Globus pallidus (tissue), 1 donor: ENCODE measurements at places on chromosomes 13 and 19.

DNA sequence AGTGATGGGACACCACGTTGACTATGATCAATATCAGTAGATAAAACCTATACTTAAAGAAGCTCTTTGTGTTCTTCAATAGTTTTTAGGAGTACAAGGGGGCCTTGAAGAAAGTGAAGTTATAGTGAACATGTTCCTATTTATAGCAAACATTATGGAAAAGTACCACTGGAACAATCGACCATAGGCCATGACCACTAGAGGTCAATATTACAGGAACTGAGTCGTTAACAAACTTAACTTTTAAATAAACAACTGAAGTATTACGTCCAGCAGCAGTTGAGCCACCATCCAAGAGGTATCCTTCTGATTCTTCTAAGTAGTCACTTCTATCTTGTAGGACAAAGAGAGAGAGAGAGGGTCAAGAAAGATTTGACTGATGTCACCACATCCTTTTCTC lies 391.0 kb upstream of the SLITRK5 start:
- DNase-seq: no peak

GRCh38 chr13:31611214-31611613 lies 128.1 kb upstream of the RXFP2 start:
- DNase-seq: no peak

GRCh38 chr13:43111559-43112400 lies 88.4 kb downstream of the DNAJC15 start:
- no peak for DNase-seq

GRCh38 chr19:49712397-49712859 lies 21.5 kb downstream of the CPT1C start:
- DNase-seq: no peak

DNA sequence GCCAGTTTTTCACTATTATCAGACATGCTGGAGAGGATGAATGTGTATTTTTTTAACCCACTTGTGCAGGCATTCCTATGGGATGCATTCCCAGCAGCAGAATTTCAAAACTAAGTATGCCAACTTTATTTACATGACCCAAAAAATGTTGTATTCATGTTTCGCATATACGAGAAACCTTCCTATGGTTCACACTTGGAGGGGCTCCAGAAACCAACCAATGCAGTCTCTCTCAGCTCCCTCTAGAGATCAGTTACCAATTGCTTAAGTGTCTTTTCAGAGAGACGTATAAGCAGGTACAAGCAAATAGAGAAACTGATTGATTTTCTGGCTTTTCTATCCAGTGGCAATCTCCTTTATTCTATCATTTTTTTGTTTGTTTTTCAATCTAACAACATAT lies 5.5 kb upstream of the PTOV1 start:
- no peak for DNase-seq

DNA sequence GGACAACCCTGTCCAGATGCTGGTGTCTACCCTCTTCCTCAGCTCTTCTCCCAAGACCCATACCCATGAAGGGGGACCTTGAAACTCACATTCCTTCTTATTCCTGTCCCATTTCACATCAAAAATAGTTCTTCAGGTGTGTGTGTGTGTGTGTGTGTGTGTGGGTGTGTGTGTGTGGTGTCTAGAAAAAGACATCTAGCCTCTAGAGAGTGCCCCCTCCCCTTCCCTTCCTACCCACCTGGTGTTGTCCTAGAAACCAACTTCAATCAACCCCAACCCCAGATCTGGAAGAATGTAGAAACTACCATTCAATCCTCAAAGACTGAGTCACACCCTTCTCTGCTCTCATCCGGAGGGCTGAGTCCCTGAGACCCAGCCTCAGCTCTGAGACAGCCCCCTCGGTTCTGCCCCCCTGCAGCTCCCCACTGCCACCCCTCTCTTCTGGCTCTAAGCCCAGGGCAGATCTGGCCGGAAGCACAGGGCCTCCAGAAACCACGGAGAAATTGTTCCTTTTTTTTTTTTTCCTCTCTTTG lies 3.5 kb downstream of the KCNN4 start:
- peak; percentile 28 for DNase-seq

DNA sequence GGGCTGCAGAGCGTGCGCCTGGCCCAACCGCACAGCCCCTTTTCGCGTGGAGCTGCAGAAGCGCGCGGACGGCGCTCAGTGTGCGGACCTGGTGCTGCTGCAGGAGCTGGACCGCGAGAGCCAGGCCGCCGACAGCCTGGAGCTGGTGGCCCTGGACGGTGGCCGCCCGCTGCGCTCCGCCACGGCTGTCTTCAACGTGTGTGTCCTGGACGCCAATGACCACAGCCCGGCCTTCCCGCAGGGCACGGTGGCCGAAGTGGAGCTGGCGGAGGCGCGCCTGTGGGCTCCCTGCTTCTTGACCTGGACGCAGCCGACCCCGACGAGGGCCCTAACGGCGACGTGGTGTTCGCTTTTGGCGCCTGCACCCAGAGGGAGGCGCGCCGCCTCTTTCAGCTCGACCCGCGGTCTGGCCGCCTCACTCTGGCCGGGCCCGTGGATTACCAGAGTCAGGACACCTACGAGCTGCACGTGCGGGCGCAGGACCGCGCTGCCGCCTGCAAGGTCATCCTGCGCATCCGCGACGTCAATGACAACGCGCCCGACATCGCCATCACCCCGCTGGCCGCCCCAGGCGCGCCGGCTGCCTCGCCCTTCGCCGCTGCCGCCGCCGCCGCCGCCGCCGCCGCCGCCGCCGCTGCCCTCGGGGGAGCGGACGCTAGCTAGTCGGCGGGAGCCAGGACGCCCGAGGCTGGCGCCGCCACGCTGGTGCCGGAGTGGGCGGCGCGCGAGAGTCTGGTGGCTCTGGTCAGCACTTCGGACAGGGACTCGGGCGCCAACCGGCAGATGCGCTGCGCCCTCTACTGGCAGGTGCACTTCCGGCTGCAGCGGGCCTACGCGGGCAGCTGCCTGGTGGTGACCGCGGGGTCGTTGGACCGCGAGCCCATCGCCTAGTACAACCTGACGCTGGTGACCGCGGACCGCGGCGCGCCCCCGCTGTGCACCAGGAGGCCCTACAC lies 172.2 kb downstream of the OLFM4 start:
- DNase-seq: no peak

GRCh38 chr19:34837262-34837661 lies 64.2 kb upstream of the ZNF599 start:
- no peak for DNase-seq

DNA sequence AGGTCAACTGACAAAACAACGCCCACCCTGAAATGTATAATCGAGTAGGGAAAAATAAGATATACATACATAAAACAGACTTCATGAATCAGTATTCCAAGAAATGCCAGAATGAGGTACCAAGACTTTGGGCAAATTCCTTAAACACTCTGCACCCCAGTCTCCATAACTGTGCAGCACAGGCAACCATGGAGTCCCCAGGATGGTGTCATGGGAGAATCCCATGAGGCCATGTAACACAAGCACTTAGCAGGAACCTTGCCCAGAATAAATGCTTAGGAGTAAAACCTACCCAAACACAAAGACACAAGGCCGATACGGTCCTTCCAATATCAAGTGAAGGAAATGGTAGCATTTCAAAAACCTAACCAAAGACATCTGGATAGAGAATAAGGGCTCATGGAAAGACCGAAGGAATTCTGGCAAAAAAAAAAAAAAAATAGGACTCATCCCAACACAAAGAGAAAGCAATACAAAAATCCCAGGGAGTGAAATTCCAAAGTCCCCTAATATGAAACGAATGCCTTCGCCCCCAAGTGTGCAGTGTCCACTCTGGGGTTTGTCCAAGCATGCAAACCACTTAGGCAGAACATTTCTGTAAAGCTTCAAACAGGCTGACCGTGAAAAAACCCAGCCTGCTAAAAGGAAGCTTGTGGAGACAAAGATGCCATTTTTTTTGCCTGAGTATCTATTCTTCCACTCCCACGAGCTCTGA lies 11.1 kb downstream of the ZC3H4 start:
- DNase-seq: no peak

GRCh38 chr13:31835932-31836331 lies 96.6 kb downstream of the RXFP2 start:
- no peak for DNase-seq

- DNase-seq: no peak
Measured at GRCh38 chr13:75440100-75440499, 41.9 kb downstream of the TBC1D4 start.

- no peak for DNase-seq
Measured at GRCh38 chr19:8680676-8681344, 17.8 kb downstream of the ACTL9 start.

DNA sequence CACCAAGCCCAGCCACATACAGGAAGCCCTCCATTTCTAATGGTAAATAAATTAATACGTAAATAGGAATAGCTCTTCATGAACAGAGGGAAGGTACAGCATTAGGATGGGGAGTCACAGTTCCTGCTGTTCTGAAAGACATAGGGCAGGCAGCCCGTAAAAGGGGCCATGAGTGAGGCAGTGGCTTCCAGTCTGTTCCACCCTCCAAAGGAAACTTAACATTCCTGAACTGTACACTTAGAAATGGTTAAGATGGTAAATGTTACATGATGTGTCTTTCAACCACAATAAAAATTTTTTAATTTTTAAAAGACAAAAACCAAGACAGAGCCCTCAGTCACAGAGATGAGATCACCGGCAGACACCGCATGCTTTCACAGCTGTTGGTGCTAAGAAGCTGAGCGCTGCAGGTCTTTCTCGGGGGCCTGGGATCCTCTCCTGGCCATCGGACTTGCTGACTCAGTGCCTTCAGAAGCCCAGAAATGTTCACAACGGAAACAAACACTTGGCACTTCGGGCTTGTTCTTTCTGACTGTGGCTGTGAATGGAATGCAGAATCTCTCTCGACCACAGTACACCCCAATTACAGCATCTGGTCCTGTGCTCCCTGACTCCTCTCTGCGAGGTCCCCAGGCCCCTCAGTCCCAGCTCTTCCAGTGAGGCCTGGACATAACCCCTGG lies 36.4 kb downstream of the EPS15L1 start:
- DNase-seq: peak; percentile 73

GRCh38 chr19:35991731-35992450 lies 3.1 kb upstream of the SDHAF1 start:
- DNase-seq: no peak

GRCh38 chr13:113116871-113117271 lies 5.7 kb upstream of the F10 start:
- no peak for DNase-seq

DNA sequence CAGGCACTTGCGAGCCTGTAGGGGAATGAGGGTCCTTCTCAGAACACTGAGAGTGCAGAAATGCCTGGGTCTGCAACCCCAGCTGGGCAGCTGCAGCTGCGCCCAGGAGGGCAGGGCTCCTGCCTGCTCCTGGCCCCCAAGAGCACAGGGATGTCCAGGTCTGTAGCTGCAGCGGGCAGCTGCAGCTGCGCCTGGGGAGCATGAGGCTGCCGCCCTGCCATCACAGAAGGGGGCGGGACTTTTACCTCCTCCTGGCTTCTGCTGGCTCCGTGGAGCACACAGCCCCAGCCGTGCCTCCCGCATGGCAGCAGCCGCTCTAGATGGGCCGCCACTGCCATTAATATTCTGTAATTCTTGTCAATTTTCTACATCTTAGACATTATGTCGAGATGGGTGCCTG lies 17.8 kb downstream of the CPB2 start:
- DNase-seq: no peak

GRCh38 chr13:20157151-20157796 lies 3.6 kb downstream of the GJA3 start:
- DNase-seq: no peak
